ENCODE measurements at places on chromosomes 7 and 10.
A peak's percentile ranks its signal among the peaks of the same experiment; 100 is the strongest.

- DNase-seq = no peak
These were observed 54.6 kb downstream of the CTBP2 start for GRCh38 chr10:125105706-125106255.

- no peak for DNase-seq
These were observed 36.5 kb downstream of the COA1 start for GRCh38 chr7:43692582-43693373.

DNA sequence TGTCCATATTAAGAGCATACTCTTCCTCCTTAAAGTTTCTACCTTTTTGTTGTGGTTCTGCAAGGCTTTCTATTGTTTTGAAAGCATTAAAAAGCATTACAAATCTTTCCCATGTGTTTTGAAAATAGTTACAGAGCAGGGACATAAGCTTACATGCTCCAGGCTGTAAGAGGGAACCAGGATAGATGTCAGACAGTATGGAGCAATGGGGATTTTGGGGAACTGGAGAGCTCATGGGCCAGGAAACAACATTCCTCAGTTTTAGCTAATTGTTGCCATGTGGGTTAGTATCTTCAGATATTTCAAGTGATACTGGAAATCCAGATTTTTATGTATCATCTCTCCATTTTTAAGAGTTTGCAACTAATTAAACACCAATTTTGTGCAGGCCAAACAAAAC is 3.5 kb downstream of the MDFIC start:
- no peak for DNase-seq

DNA sequence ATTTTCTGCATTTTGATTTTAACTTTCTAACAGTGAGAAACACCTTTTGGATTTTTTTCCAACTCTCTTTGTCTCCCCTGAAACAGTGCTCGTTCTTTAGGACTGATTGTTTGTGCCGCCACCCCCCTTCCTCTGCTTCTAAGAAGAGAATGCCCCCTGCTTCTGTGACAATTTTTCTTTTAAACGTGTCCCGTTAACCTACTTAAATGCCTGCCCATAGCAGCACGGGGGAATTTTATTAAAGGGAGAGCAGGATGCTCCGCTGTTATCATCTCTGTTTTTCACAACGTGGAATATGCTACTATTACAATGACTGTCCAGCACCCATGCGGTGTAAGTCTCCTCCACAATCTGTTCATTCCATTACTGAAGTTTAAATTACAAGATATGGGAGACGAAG is 67.8 kb downstream of the SVIL start:
- no peak for DNase-seq

GRCh38 chr7:69898189-69898588 is 299.9 kb downstream of the AUTS2 start:
- no peak for DNase-seq

DNA sequence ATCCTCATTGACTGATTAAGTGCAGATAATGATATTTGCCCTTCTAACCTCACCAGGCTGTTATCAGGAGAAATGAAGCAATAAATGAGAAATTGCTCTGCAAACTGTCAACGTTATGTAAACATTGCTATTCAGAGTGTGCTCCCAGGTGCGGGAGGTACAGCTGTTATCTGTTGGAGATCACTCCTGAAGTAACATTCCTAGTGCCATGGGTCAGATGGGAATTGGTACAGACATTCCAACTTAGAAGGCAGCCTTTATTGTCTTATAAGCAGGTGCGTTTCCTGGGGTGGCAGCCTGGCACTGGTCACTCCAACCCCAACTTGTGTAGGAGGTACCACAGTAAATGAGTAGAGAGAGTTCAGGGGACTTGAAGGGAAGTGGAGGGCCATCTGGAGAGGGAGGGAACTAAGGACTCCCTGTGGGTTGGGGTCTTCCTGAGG is 36.8 kb downstream of the HK1 start:
- DNase-seq = no peak

DNA sequence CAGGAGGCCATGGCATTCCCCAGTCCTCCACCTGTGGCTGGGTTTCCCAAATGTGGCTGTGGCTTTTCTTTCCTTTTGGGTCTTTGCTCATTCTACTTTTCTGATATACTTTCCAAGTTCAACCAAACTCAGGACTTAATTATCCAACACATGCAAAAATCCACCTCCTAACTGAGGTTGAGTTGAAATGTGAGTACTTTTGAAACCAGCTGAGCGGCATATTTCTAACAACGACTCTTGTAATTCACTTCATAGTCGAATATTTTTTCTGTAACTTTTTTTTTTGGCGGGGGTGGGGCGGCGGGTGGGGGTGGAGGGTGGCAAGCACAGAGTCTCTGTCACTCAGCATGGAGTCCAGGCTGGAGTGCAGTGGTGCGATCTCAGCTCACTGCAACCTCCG is 165.2 kb upstream of the PITRM1 start:
- DNase-seq = no peak

DNA sequence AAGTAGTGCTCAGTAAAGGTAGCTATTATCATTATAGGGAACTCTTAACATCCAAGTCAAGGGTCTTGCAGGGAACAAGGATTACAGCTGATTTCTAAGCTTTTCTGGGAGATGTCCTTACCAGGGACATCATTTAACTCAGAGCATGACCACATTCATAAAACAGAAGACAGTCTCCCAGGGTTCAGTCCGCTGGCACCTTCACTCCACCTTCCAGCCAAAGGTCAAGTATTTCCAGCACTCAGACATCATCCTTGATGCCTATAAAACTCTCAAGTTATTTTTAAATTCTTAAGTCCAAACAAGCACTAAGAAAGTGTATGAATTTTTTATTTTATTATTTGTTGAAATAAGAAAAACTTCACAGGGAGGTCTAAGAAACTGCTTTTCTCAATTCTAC is 119.7 kb upstream of the KMT2E start:
- no peak for DNase-seq

- DNase-seq = no peak
These were observed 9.6 kb downstream of the NEURL1 start for GRCh38 chr10:103502849-103503660.

DNA sequence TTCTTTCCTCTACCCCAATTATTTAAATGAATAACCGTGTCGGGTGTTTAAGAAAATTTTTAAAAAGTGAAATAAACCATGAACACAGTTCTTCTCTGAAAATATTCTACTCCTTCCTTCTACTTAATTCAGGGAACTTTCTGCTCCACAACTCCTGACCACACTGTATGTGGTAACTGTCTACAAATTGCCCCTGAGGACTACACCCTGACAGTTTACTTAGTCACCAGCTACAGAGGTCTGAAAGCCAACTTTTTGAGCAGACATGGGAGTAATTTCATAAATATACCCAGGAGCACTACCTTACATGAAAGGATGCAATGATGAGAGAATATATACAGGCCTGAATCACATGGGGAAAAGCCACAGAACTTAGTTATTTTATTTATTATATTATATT is 523.2 kb upstream of the SORCS1 start:
- no peak for DNase-seq

- DNase-seq = no peak
These were observed 902.9 kb upstream of the LRRN3 start for GRCh38 chr7:110187877-110188554.

DNA sequence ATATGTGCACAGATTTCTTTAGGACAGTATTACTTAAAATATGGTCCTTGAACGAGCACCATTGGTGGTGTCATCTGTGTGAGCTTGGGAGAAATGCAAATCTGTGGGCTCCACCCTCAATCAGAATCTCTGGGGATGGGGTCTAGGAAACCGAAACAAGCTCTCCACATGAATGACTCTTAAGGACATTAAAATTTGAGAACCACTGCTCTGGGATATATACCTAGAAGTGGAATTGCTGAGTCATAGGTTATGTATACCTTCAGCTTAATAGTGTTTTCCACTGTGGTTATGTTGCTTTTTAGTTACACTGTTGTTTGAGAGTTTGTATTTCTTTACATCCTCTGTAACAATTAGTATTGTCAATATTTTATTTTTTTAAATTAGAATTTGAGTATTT is 24.0 kb downstream of the ZNRF2 start:
- peak; percentile 16 for DNase-seq

DNA sequence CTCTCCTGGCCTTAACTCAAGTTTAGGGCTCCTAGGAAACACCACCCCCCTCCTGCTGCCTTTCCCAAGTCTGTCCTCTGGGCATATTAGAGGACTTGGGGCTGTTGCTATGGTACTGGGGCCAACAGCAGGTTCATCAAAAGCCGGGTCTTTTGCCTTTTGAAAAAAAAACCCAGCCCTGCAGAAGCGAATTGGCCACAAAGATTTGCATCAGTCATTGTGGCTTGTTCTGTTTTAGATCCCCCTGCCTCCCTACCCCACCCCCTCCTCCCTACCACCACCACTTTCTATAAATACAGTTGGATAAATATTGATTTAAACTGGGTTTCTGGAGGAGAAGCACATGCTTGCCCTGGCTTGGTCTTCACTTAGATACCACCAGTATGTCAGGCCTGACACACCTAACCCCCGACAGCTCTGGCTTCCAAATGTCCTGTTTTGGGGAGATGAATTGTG is 7.0 kb downstream of the MXI1 start:
- no peak for DNase-seq

DNA sequence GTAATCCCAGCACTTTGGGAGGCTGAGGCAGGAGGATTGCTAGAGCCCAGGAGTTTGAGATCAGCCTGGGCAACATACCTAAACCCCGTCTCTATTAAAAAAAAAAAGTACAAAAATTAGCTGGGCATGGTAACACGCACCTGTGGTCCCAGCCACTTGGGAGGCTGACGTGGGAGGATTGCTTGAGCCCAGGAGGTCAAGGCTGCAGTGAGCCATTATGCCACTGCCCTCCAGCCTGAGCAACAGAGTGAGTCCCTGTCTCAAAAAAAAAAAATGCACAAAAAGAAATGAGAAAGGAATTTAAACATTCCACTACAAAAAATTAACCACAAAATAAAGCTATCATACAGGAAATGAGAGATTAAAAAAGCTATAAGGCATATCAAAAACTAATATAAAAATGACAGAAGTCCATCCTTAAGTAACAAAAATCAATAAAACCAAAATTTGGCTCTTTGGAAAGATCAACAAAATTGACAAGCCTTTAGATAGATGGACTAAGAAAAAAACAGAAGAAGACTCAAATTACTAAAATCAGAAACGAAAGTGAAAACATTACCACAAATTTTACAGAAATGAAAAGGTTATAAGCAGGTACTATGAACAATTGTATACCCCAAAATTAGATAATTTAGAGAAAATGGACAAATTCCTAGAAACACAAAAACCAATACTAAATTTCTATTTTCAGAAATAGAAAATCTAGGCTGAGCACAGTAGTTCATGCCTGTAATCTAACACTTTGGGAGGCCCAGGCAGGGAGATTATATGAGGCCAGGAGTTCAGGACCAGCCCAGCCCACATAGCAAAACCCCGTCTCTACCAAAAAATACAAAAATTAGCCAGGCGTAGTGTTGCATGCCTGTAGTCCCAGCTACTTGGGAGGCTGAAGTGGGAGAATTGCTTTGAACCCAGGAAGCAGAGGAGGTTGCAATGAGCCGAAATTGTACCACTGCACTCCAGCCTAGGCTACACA is 42.4 kb upstream of the NANOS1 start:
- DNase-seq = no peak

- DNase-seq = no peak
These were observed 15.2 kb upstream of the C10orf53 start for GRCh38 chr10:49664006-49664841.

- peak; percentile 78 for DNase-seq
These were observed 73.3 kb downstream of the ARID5B start for GRCh38 chr10:61974601-61975390.

GRCh38 chr10:118956802-118957442 is 72.6 kb upstream of the NANOS1 start:
- no peak for DNase-seq

GRCh38 chr10:25578061-25578460 is 356.0 kb upstream of the MYO3A start:
- no peak for DNase-seq

DNA sequence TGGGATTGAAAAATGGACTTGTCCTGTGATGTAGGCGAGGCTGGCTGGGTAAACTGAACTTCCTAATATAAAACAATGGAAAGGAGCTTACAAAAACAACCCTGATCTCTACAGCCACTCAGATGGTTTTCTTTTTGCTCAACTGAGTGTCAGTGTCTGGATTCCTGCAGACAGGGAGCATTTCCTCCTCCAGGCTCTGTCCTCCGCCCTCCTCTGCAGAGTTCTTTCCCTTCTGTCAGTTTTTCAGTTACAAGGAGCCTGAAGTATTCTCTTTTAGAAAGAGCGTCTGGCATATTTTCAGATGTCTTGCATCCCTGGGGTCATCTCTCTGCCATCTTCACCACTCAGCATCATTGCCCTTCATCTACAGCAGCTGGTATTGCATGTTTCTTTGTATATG is 50.0 kb upstream of the PITRM1 start:
- DNase-seq = no peak

DNA sequence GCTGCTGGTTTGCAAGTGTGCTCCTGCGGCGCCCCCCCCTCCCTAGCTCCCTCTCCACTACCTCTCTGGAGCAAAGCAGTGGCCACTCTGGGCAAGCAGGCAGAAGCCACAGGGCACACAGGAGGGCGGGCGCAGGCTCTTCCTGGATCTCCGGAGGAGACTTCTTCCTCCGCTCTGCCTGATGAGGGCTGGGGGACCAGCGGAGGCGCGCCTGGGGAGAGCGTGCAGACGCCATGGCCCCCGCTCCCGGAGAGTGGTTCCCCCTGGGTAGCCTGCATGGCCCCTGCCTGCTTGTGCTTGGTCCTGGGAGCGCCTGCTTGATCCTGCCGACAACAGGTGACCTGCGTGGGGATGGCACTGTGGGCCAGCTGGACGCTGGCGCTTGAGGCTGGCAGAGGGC is 29.0 kb downstream of the ANKMY2 start:
- no peak for DNase-seq

DNA sequence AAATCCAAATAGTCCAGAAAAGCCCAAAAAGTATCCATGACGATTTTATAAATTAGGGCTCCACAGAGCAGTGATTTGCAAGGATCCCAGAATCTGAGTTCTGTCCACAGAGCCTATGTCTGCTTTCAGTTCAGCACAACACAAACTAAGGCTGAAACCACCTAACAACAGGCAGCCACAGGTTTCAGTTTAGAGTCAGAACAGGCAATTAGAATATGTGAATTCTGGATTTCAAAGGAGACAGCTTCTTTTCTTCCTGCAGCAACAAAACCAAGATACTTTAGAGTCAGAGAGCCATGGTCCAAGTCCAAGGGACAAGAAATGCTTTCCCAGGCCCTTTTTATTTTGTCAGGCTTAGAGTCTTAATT is 23.6 kb downstream of the IFIT3 start:
- peak; percentile 63 for DNase-seq

DNA sequence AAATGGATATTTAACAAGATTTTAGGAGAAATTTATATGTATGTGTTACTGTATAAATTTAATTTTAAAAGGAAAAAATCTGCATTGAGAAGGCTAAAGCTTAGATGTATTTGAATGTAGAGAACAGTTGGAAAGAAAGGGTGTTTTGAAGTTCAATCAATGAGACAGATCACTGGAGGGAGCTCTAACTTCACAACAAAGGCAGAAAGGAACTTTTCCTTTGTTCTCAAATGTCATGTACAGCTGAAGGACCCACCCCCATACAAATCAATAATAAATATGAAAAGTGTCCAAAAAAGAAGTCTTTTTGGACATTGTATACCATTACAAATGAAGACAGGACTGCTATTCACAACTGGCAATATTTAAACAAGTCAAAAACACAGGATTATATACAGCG is 403.4 kb downstream of the DNAJB9 start:
- DNase-seq = no peak

GRCh38 chr7:70890147-70890969 is 241.6 kb upstream of the GALNT17 start:
- DNase-seq = no peak

- no peak for DNase-seq
These were observed 307.3 kb downstream of the THSD7A start for GRCh38 chr7:11524476-11525397.

GRCh38 chr7:108421720-108422331 is 34.4 kb downstream of the NRCAM start:
- DNase-seq = no peak

GRCh38 chr10:1874533-1874932 is 137.2 kb upstream of the ADARB2 start:
- no peak for DNase-seq

Data from iris pigment epithelial cell (primary cell).